Mesenchymal stem cell (in vitro differentiated cells and primary cell): ENCODE measurements at places on chromosomes 6 and 20.
A peak's percentile ranks its signal among the peaks of the same experiment; 100 is the strongest.

GRCh38 chr20:48106428-48106827 lies 321.1 kb upstream of the SULF2 start:
- DNase-seq, result no peak

DNA sequence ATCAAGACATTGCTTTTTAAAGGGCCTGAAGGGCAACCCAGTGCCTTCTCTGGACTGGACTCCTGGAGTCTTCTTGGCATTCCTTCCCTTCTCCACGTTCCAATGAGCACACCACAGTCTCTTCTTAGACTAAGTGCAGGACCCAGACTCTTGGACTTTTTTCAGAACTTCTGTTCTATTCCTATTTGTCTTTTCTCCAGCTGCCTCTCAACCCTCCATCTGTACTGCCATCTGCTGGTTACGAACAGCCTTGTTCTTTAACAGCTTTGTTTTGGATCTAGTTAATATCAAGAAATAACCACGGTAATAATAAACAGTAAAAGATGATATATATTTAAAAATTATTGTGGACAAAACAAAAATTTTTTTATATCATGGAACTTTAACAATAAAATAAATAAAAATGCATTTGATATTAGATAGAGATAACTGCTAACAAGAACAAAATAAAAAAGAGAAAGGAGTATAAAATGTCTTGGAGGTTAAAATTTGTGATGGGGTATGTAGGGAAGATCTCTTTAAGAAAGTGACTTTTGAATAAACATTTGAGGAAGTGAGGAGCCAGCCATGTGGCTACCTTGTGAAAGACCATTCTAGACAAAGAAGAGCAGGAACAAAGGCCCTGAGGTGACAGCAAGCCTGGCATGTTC lies 105.1 kb upstream of the HCRTR2 start:
- peak; percentile 64 for DNase-seq

DNA sequence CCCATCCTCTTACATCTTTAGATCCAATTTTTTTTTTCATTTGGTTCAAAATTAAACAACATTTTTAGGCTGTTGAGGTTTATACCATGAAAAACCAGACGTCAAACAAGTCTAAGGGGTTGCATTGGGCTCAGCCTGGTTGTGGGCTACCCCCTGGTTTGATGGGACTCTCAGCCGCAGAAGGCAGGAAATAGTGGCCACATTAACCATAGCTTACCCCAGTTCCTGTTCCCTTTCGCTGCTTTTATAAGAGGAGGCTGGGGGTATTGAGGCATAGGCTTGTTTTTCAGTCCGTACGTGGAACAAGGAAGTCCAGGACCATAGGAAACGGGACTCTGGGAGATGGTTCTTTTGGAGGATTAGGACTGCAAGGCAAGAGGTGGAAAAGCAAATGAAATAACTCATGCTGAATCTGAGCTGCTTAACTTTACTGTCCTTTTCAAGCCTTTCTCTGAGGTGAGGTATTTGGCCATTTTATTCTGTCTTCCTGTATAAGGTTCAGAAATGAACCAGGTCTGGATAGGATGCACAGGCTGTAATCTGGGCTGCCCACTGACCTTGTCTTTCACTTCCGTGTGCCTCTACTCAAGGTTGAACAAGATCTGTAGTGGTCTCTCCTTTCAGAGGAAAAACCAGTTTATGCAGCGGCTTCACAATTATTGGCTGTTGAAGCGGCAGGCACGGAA lies 7.7 kb downstream of the BRPF3 start:
- DNase-seq, result no peak

DNA sequence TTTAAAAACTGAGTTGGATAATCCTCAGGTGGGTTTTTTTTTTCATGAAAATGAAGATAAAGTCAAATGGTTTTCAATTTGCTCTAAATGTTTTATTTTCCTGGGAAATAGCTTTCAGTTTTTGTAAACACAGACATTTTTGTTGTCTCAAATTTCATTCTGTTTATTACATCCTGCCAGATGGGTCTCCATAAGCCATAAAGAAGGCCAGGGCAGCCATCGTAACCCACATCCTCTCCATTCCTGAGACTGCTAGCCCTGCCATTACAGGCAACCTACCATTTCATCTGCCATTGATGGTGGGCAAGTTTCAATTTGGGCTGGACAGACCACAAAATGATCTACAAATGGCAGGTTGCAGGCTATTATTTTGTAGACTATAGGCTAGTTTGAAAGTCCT lies 60.8 kb downstream of the BTBD3 start:
- DNase-seq, result no peak

DNA sequence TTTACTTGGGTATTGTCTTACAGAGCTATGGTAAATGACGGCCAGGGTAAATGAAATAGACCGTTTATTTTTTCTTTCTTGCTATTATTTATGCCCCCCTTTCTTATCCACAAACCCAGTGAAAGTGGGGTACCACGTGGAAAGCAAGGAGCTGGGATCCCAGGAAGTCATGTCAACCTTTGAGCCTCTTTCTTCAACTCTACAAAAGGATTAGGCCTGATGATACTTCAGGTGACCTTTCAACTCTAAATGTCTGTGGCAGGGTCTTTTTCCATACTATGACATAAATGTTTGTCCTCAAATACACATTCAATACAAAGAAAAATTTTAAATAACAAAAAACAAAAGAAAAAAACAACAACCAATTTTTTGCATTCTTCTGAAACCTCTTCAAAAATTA lies 291.4 kb downstream of the ADGB start:
- DNase-seq, result no peak

DNA sequence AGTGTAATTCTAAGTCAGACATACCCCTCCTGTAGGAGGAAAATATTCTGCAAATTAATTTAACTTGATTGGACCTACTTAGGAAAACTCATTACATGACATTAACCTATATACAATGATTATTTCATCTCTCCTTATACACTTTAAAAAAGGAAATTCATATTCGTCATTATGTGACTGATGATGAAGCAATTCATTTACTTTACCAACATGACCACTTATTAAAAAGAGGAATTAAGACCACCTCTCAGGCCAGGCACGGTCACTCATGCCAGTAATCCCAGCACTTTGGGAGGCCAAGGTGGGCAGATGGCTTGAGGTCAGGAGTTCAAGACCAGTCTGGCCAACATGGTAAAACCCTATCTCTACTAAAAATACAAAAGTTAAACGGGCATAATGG lies 11.6 kb downstream of the AKIRIN2 start:
- DNase-seq, result no peak
